GM23248 (cell line): ENCODE measurements at places on chromosomes 5 and 9. TPM values are rescaled to one million over a fixed set of nuclear protein-coding genes. Genes with fewer than 3 reads are reported as not detected.

The GABRP gene
- not detected in 2 replicates for polyA plus RNA-seq

The ENDOG gene
- polyA plus RNA-seq: 21.3 and 21.4 TPM in 2 replicates

The SSBP2 gene
- polyA plus RNA-seq: 40.0 and 43.0 TPM in 2 replicates

The SLC6A18 gene
- polyA plus RNA-seq: not detected in 2 replicates

The CCL19 gene
- not detected in 2 replicates for polyA plus RNA-seq

The F2RL2 gene
- 0.05 TPM in 1 of 2 replicates, not detected in the other for polyA plus RNA-seq

The FAXDC2 gene
- polyA plus RNA-seq: 5.4 and 6.7 TPM in 2 replicates

The PCDHA9 gene
- polyA plus RNA-seq: 0.04 TPM in 1 of 2 replicates, not detected in the other

The PCDHB8 gene
- 0.83 and 1.0 TPM in 2 replicates for polyA plus RNA-seq

The ABLIM3 gene
- polyA plus RNA-seq: 11.4 and 11.7 TPM in 2 replicates

The FAM221B gene
- polyA plus RNA-seq: not detected in 2 replicates

The MSMP gene
- polyA plus RNA-seq: not detected in 2 replicates

The LEAP2 gene
- polyA plus RNA-seq: 0.33 and 0.67 TPM in 2 replicates

The SPINK7 gene
- not detected in 2 replicates for polyA plus RNA-seq

The GAS1 gene
- 8.1 and 10.7 TPM in 2 replicates for polyA plus RNA-seq

The SPINK13 gene
- not detected in 2 replicates for polyA plus RNA-seq

The ADAMTSL2 gene
- polyA plus RNA-seq: not detected in 2 replicates

The C9orf57 gene
- not detected in 2 replicates for polyA plus RNA-seq

The PLEKHG4B gene
- not detected in 2 replicates for polyA plus RNA-seq

The TGFBR1 gene
- polyA plus RNA-seq: 41.0 and 46.3 TPM in 2 replicates

The SH3GL2 gene
- polyA plus RNA-seq: 0.06 TPM in 1 of 2 replicates, not detected in the other

The ZFP2 gene
- polyA plus RNA-seq: 0.65 and 0.74 TPM in 2 replicates

The C9 gene
- polyA plus RNA-seq: 0.06 TPM in 1 of 2 replicates, not detected in the other

The TNFSF15 gene
- polyA plus RNA-seq: not detected in 2 replicates

The FRRS1L gene
- 0.20 TPM in 1 of 2 replicates, not detected in the other for polyA plus RNA-seq
